ENCODE measurements at places on chromosomes 5 and 9. TPM values are rescaled to one million over a fixed set of nuclear protein-coding genes. Genes with fewer than 3 reads are reported as not detected.
A peak's percentile ranks its signal among the peaks of the same experiment; 100 is the strongest.

Gene PDE4D
- total RNA-seq = 67.8 TPM

Gene SPINK4
- 13.9 TPM for total RNA-seq

Gene C9
- not detected for total RNA-seq

Gene AGPAT2
- 152 TPM for total RNA-seq

- DNase-seq = peak; percentile 11
Observed at GRCh38 chr9:129280623-129281271, 102.7 kb upstream of the IER5L start.

- DNase-seq = no peak
Observed at GRCh38 chr5:88813244-88813643, 69.7 kb downstream of the MEF2C start.

GRCh38 chr9:8384091-8384490, 584.5 kb upstream of the DMAC1 start:
- DNase-seq = no peak

GRCh38 chr9:138040446-138041430, 163.2 kb downstream of the CACNA1B start:
- no peak for DNase-seq

DNA sequence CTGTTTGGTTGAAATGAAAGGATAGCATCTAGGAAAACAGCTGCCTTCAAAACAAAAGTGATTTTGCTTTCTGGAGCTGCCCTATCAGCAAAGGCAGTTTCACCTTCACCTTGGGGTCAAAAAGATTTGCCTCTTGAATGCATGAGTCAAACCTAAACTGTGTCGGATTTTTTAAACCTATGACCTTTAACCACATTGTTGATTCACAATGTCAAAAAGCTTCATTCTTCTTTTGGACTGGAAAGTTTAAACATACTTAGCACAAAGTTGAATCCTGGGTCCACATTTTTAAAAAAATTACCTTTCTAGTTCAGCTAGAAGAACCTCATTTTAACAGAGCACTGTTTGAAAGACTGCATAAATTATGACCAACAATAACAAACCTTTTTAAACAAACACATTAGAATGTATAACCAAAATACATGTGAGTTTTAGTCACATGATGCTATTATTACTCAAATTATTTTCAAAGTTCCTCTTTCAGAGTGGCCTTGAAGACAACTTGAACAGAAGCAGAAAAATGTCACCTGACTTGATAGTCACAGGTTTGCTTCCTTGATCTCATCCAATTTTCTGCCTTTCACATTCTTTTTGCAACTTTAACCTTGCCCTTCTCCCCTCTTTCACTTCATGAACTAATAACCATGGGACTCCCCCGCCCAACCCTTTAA, 109.7 kb upstream of the LHFPL2 start:
- no peak for DNase-seq

GRCh38 chr9:127076860-127077643, 45.4 kb downstream of the ANGPTL2 start:
- no peak for DNase-seq

DNA sequence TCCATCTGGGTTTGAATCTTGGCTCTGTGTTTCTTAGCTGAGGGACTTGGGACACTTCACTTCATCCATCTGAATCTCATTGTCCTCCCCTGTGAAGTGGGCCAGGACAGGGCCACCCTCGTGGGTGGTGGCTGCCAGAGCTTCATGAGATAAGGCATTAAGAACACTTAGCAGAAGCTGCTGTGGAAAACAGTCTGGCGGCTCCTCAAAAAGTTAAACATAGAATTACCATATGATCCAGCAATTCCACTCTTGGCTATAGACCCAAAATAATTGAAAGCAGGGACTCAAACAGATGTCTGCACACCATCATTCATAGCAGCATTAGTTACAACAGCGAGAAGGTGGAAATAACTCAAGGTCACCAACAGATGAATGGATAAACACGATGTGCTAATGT, 42.4 kb upstream of the GGTA1 start:
- DNase-seq = no peak

GRCh38 chr9:81632599-81632998, 56.7 kb downstream of the TLE1 start:
- no peak for DNase-seq

GRCh38 chr9:125176636-125177035, 13.0 kb downstream of the PPP6C start:
- no peak for DNase-seq

DNA sequence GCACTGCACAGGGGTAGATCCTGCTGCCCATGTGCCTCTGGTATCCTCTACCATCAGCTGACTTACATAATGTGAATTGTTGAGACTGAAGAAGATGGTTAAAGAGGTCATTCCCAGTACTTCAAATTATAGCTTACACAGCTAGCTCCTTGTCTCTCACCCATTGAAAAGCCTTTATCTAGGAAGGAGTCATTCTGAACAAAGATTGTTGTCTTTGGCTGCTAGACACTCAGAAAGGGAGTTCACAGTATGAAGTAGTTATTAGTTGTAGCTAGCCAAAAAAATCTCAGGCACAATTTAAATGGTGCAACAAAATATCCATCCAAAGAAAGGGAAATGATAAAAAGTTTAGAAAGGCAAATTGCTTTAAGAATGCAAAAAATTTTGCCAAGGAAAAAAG, 102.0 kb upstream of the NREP start:
- DNase-seq = no peak

GRCh38 chr5:141651728-141652105, 499 bp upstream of the FCHSD1 start:
- peak; percentile 30 for DNase-seq

Data from left colon (tissue), 2 donors.